SJCRH30 (cell line): ENCODE measurements at places on chromosomes 6 and 20. TPM values are rescaled to one million over a fixed set of nuclear protein-coding genes. Genes with fewer than 3 reads are reported as not detected.

The FAM83D gene
- 87.9 and 96.6 TPM in 2 replicates for total RNA-seq

DNA sequence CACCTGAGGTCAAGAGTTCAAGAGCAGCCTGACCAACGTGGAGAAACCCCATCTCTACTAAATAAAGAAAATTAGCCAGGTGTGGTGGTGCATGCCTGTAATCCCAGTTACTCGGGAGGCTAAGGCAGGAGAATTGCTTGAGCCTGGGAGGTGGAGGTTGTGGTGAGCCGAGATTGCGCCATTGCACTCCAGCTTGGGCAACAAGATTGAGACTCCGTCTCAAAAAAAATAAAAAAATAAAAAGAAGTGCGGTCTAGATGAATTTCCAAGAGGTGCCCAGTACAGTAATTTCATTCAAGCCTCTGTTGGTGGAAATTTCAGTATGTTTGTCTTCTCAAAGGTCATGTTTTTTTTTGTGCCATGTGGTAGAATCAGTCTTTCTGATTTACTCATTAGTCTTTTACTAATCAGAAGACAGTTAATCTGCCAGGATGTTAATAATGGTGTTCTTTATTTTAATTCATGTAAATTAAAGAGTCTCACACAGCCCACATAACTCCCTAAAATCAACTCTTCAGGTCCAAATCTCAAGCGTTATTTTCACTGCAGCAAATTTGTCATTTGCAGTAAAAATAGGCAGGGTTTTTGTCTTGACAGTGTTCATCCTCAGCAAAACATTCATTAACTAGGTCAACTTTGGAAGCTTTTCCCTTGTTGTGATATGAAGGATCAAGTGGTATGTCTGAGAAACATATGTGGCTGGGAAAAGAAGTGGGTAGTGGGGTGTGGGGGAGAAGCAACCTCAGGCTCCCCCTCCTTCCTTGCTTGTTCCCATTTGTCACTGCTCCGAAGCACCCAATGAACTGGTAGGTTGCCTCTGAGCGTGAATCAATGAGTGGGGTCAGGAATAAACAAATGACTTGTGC, 13.3 kb downstream of the TP53INP2 start:
- no peak for DNase-seq
- no peak overlapping the region for H3K4me3 ChIP-seq
- no peak overlapping the region for H3K27ac ChIP-seq
- H3K27me3 ChIP-seq, result no peaks in the 10 kb centered on the region
- peaks cover 20% of the 10 kb centered on the region for H3K4me1 ChIP-seq
- peaks cover 12% of the 10 kb centered on the region; the same call in 1 of the 2 replicates for H3K36me3 ChIP-seq

DNA sequence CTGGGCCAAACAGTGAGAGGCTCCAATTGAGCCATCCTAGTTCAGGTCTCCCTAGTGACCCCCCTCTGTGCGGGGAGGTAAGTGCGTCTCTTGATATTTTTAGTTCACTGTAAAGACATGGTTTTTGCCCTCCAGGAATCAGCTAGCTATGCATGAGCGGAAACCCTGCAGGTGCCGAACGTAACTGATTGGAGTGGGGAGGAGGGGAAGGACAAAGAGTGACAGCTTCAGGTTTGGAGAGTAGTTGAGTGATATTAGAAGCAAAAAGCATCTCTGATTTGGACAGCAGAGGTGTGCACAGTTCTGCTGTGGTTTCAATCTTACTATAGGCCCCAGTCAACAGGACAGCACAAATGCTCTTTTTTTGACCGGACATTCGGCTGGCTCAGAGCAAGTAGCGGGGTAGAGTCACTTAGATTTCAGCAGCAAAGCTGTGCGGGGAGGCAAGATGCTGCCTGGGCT, 31.8 kb downstream of the TBC1D7 start:
- no peak overlapping the region for H3K27ac ChIP-seq
- H3K27me3 ChIP-seq, result no peaks in the 10 kb centered on the region
- H3K4me3 ChIP-seq, result no peak overlapping the region
- no peak for DNase-seq
- no peaks in the 10 kb centered on the region for H3K36me3 ChIP-seq

DNA sequence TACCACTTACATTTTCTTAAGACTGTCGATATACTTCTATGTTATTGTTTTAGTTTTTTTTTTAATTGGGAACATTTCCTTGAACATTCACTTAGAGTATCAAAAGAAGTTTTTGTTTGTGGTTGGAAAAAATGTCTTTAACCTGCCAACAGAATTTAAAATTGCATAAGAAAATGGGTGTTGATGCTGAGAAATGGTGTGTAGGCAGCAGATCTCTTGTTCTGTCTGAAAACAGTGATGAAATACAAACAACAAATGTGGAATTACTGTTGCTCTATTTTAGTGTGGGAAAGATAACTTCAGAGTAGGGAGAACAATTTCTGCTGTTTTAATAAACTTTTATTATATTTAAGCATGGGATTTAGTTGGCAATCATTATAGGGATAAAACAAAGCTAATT, 293.5 kb downstream of the CDKAL1 start:
- H3K27ac ChIP-seq, result no peak overlapping the region
- no peak overlapping the region for H3K4me3 ChIP-seq
- H3K27me3 ChIP-seq, result no peaks in the 10 kb centered on the region
- no peaks in the 10 kb centered on the region for H3K4me1 ChIP-seq
- no peak for DNase-seq
